8988T (cell line): ENCODE measurements at places on chromosomes 4 and X.

DNA sequence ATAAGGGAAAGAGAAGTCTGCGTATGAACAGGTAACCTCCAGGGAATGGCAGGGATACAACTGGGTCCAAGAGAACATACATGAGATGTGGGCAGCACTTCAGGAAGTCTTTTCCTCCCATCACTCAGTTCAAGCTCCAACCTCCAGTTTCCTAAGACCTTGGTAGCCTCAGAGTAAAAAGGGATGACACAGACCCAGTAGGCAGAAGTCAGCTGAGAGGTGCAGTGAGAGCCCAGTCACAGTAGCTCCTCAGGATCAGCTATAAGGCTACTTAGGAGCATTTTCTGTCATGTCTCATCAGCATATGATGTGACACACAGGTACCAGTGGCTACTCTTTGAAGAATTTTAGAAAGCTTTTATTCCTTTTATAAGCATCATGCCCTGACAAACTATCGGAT is 12.5 kb upstream of the STS start:
- no peak for DNase-seq

GRCh38 chr4:113588895-113589668 is 172.5 kb downstream of the CAMK2D start:
- no peak for DNase-seq

- no peak for DNase-seq
Measured at GRCh38 chr4:37225778-37226177, 18.8 kb upstream of the NWD2 start.

DNA sequence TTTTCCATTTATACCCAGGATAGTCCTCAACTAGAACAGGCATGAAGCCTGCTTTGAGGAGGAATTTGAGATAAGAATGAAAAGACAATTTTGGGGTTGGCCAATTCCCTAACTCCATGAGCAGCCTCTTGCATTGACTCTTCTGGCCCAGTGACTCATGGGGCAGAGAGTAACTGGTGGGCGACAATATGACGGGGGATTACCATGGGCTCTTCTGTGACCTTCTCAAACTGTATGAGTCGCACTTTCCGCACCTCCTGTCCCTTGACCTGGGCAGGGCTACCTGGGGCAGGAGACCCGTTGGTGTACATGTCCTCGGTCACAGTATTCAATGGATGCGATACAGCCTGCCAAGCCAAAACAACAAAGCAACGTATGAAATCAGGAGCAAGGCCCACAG is 13.3 kb downstream of the MPP1 start:
- DNase-seq = no peak

GRCh38 chr4:12421364-12421763 is 992.7 kb upstream of the HS3ST1 start:
- DNase-seq = no peak

GRCh38 chr4:121189326-121190215 is 25.4 kb upstream of the TNIP3 start:
- DNase-seq = no peak

DNA sequence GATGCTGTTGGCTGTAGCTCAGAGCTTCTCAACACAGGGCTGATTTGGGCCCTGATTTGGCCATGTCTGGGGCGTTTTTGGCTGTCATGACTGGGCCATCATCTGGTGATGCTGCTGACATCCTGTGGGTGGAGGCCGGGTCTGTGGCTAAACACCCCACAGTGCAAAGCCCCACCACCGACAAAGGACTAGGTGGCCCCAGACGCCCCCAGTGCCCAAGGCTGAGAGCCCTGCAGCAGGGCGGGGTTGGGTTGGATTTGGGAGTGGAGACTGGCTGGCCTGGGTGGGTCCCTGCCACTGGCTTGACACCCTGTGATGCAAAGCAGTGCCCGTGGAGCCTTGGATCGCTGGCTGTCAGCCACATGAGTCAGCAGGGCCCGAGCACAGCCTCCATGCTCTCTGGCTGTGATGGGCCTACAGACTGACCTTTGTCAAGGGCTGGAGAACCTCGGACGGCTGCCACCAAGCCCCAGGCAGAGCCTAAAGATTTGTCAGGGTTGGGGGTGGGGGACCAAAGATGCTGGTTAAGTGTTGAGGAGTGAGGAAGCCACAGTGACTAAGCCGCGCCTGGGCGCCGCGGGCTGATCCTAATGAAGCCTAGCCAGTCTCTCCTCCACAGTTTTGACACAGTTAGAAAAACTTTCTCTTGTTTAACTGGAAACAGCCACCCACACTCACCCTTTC is 28.3 kb downstream of the CYTL1 start:
- no peak for DNase-seq

- DNase-seq = no peak
Measured at GRCh38 chr4:123976285-123976684, 579.7 kb downstream of the SPRY1 start.

- no peak for DNase-seq
Measured at GRCh38 chr4:37223732-37224131, 20.8 kb upstream of the NWD2 start.

- DNase-seq = no peak
Measured at GRCh38 chr4:48333587-48333986, 7.7 kb upstream of the SLAIN2 start.
